ENCODE measurements at places on chromosomes 6 and 20.

- H3K36me3 ChIP-seq = no peaks in the 10 kb centered on the region
- no peak for DNase-seq
- H3K27ac ChIP-seq = peak overlapping the region; percentile 0
- peaks cover 33% of the 10 kb centered on the region for H3K4me1 ChIP-seq
Observed at GRCh38 chr20:362271-363254, 15.7 kb downstream of the NRSN2 start.

GRCh38 chr20:63091901-63092659, 85.3 kb upstream of the BHLHE23 start:
- DNase-seq = no peak
- H3K36me3 ChIP-seq = no peaks in the 10 kb centered on the region
- peaks cover 5% of the 10 kb centered on the region for H3K27me3 ChIP-seq

- DNase-seq = peak; percentile 49
- peaks cover 2% of the 10 kb centered on the region for H3K27me3 ChIP-seq
- no peak overlapping the region for H3K27ac ChIP-seq
- no peaks in the 10 kb centered on the region for H3K36me3 ChIP-seq
- peaks cover 6% of the 10 kb centered on the region for H3K4me1 ChIP-seq
Observed at GRCh38 chr6:111997078-111997852, 56.6 kb upstream of the CCN6 start.

DNA sequence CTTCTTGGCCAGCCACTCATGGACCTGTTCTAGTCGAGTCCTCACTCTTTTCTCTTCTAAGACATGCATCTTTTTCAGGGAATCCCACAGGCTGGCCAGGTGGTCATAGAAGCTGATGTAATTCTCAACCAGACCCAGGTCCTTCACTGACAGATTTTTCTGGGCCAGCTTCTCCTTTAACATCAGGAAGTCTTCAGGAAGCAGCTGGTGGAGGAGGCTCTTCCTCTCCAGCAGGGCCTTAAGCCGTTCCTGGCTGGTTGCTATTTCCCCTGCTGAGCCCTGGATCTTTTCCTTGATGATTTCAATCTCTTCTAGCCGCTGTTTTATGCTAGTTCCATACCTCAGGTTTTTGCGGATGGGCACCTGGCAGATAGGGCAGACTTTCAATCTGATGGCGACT, 28.6 kb downstream of the DDX27 start:
- H3K4me1 ChIP-seq = no peaks in the 10 kb centered on the region
- no peaks in the 10 kb centered on the region for H3K27me3 ChIP-seq
- H3K27ac ChIP-seq = no peak overlapping the region
- no peak overlapping the region for H3K4me3 ChIP-seq
- H3K36me3 ChIP-seq = peaks cover 88% of the 10 kb centered on the region

GRCh38 chr6:162230147-162230752, 497.3 kb downstream of the PRKN start:
- H3K27ac ChIP-seq = no peak overlapping the region
- H3K4me1 ChIP-seq = no peaks in the 10 kb centered on the region
- no peaks in the 10 kb centered on the region for H3K27me3 ChIP-seq
- no peak overlapping the region for H3K4me3 ChIP-seq
- no peak for DNase-seq

DNA sequence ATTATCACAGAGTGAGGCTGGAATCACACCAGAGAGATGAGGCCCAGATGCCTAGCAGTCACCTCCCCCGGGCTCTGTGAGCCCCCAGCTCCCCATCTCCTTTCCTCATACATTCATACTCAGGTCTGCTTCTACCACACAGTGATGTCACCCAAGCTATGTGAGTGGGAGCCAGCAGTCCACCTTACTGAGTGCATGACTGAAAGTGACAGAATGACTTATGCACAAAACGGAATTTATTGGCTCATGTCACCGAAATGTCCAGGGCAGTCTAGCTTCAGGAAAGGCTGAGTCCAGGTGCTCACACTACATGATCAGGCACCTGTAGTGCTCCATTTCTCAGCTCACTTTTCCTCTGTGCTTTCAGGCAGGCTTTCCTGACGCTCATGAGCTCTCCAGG, 36.7 kb upstream of the CCN6 start:
- H3K27ac ChIP-seq = no peak overlapping the region
- H3K27me3 ChIP-seq = no peaks in the 10 kb centered on the region
- no peak for DNase-seq
- no peaks in the 10 kb centered on the region for H3K36me3 ChIP-seq
- H3K4me1 ChIP-seq = no peaks in the 10 kb centered on the region

- H3K27ac ChIP-seq = no peak overlapping the region
- DNase-seq = no peak
- H3K36me3 ChIP-seq = peaks cover 10% of the 10 kb centered on the region
Observed at GRCh38 chr6:10613723-10614122, 80.7 kb downstream of the C6orf52 start.

- DNase-seq = no peak
- no peaks in the 10 kb centered on the region for H3K4me1 ChIP-seq
- no peaks in the 10 kb centered on the region for H3K36me3 ChIP-seq
- H3K27ac ChIP-seq = no peak overlapping the region
- H3K4me3 ChIP-seq = no peak overlapping the region
- H3K27me3 ChIP-seq = no peaks in the 10 kb centered on the region
Observed at GRCh38 chr6:164502833-164503232, 806.6 kb downstream of the C6orf118 start.

DNA sequence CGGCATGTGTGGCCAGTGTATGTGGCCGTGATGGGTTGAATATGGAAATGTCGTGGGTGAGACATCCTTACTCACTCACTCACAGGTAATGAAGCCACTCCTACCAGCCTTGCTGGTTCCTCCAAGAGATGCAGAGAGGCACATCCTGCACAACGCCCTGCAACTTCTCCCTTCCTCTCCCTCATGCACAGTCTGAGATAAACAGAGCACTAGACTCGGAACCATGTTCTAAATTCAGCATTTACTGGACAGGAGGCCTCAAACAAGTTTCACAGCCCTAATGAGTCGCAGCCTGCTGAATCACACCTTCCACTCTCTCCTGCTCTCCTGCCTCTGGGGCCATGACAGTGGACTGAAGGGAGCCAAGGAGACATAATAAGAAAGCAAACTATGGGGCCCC, 91.2 kb downstream of the ISM1 start:
- no peak overlapping the region for H3K27ac ChIP-seq
- no peaks in the 10 kb centered on the region for H3K4me1 ChIP-seq
- H3K4me3 ChIP-seq = no peak overlapping the region
- DNase-seq = no peak
- H3K36me3 ChIP-seq = no peaks in the 10 kb centered on the region
- H3K27me3 ChIP-seq = peaks cover 14% of the 10 kb centered on the region

GRCh38 chr6:53630533-53631226, 34.9 kb downstream of the KLHL31 start:
- H3K36me3 ChIP-seq = no peaks in the 10 kb centered on the region
- H3K4me3 ChIP-seq = no peak overlapping the region
- DNase-seq = no peak
- no peaks in the 10 kb centered on the region for H3K27me3 ChIP-seq
- peaks cover 18% of the 10 kb centered on the region for H3K4me1 ChIP-seq

DNA sequence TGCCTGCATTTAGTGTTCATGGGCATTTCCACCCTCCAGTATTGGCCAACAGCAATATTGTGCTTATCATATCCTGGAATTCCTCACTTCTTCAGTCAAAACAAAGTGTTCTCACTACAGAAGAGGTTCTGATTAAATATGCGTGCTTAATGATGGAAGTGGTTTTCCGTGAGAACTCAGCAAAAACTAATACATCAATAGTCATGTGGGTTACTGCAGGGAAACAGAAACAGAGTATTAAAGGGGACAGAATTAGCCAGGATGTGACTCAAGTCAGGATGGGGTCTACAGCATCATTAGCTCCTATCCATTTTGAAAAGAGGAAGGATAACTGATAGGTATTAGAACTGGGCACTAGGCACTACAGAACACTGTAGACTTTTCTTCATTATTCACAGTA, 384.6 kb downstream of the CDKAL1 start:
- H3K4me1 ChIP-seq = no peaks in the 10 kb centered on the region
- H3K36me3 ChIP-seq = peaks cover 22% of the 10 kb centered on the region
- H3K4me3 ChIP-seq = no peak overlapping the region
- no peaks in the 10 kb centered on the region for H3K27me3 ChIP-seq

DNA sequence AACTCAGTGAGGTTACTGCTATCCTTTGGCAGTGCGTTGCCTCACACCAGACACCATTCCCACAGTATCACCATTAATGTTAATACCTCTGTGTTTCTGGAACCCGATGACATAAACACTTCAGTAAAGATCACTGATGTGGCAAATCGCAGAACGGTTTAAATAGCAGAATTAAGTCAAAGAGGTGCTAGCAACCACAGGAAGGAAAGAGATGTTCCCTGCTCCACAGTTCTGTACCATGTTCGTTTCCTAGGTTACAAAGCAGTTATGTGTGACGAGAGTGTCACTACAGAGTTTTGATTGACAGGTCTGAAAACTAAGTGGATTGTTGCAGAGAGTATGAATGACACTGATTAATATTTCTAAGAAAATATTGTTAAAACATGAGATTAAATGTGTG, 272.3 kb downstream of the KHDRBS2 start:
- H3K4me1 ChIP-seq = peaks cover 7% of the 10 kb centered on the region
- H3K27me3 ChIP-seq = no peaks in the 10 kb centered on the region
- no peak for DNase-seq
- no peak overlapping the region for H3K27ac ChIP-seq
- no peak overlapping the region for H3K4me3 ChIP-seq

DNA sequence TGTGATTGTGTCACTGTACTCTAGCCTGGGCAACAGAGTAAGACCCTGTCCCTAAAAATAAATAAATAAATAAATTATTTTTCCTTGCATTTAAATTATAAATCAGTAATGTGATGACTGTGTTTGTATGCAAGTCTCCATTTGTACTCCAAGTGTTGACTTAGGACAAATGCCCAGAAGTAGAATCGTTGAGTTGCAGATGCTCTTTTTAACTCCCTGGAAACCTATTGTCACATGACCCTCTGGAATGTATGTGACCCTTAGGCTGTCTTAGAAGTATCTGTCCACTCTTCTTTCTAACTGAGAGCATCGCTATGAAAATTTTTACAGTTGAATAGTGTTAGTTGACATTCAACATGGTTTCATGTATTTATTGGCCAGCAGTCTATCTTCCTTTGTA, 18.8 kb downstream of the OR2A4 start:
- H3K4me1 ChIP-seq = peaks cover 51% of the 10 kb centered on the region
- no peaks in the 10 kb centered on the region for H3K27me3 ChIP-seq
- H3K36me3 ChIP-seq = no peaks in the 10 kb centered on the region
- no peak overlapping the region for H3K27ac ChIP-seq
- no peak for DNase-seq

DNA sequence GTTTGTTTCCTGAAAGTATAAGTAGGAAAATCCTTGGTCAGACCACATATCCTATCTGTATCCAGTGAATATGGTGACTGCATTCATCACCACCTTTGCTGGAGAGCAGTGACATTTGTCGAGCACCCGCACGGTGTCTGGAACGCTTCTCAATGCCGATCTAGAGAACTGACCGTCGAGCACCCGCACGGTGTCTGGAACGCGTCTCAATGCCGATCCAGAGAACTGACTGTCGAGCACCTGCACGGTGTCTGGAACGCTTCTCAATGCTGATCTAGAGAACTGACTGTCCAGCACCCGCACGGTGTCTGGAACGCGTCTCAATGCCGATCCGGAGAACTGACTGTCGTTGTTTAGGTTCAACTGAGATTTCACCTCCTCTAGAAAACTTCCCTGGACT, 67.8 kb downstream of the HUS1B start:
- H3K27me3 ChIP-seq = no peaks in the 10 kb centered on the region
- peaks cover 49% of the 10 kb centered on the region for H3K36me3 ChIP-seq
- H3K4me1 ChIP-seq = no peaks in the 10 kb centered on the region
- no peak overlapping the region for H3K4me3 ChIP-seq
- no peak overlapping the region for H3K27ac ChIP-seq

- H3K27ac ChIP-seq = no peak overlapping the region
- no peak for DNase-seq
- H3K4me1 ChIP-seq = no peaks in the 10 kb centered on the region
- no peaks in the 10 kb centered on the region for H3K36me3 ChIP-seq
Observed at GRCh38 chr20:10359621-10360040, 74.4 kb downstream of the MKKS start.

GRCh38 chr6:107108201-107108890, 7.0 kb downstream of the BEND3 start:
- H3K4me3 ChIP-seq = no peak overlapping the region
- H3K36me3 ChIP-seq = no peaks in the 10 kb centered on the region
- H3K27ac ChIP-seq = no peak overlapping the region
- no peaks in the 10 kb centered on the region for H3K27me3 ChIP-seq

DNA sequence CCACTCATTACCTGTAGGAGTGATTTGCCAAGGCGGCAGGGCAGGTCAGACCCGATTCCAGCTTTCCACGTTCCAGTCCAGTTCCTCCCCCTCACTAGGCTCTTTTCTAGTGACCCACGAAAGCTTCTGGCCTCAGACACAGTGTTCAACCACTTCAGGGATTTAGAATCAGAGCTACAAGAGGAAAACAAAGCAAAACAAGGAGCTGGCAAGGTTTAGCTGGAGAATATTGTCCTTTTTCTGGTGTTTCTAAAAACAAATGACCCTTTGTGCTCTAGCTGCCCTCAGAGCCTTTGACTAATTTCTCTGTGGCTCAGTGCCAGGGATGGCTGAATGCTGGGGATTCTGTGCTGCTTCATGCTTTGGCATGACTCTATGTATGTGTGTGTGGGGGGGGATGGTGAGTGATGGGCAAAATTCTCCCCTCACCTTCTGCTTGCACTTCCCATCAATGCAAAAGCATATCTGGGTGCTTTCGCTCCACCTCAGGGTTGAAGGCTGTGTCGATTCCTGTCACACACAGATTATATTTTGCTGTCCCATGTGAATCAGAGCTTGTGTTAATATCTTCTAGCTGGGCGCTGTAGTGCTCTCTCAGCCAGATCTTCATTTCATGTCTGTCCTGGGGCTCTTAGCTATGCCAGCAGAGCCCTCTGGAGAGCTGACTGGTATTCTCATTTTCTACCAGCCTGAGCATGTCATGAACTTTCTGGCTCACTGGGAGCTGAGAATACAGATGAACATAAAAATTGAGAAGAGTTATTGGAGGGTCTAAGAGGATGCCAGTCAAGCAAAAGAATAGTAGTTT, 19.3 kb upstream of the NEDD9 start:
- peak overlapping the region; percentile 15 for H3K27ac ChIP-seq
- H3K36me3 ChIP-seq = peaks cover 68% of the 10 kb centered on the region
- no peaks in the 10 kb centered on the region for H3K27me3 ChIP-seq
- no peak overlapping the region for H3K4me3 ChIP-seq
- H3K4me1 ChIP-seq = peaks cover 8% of the 10 kb centered on the region

DNA sequence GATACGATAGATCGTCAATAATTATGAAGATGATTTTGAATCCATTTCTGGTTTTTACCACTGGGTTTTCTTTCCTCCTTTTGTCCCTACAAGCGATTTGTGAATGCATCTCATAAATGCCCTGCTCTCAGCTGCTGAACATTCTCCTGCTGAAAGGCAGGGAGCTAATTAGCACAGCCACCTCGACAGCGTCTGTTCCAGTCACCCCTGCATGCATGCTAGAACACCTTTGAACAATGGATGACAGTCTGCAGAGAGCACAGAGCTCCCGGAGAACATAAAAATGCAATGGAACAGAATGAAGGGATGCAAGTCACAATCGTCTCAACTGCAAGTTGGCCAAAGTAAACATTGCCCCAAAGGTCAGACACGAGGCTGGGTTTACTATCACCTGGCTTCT, 105.8 kb downstream of the SLC35B3 start:
- no peak overlapping the region for H3K27ac ChIP-seq
- no peaks in the 10 kb centered on the region for H3K27me3 ChIP-seq
- H3K4me1 ChIP-seq = no peaks in the 10 kb centered on the region
- H3K4me3 ChIP-seq = no peak overlapping the region
- H3K36me3 ChIP-seq = no peaks in the 10 kb centered on the region

- H3K27ac ChIP-seq = no peak overlapping the region
- no peaks in the 10 kb centered on the region for H3K27me3 ChIP-seq
- no peak overlapping the region for H3K4me3 ChIP-seq
- DNase-seq = no peak
- H3K36me3 ChIP-seq = peaks cover 7% of the 10 kb centered on the region
Observed at GRCh38 chr6:5730585-5731263, 276.0 kb downstream of the NRN1 start.

Data from activated B cell treated with CpG ODN at 0.5 μM for 24 hours (primary cell).